ENCODE measurements at places on chromosomes 4 and X. TPM values are rescaled to one million over a fixed set of nuclear protein-coding genes. Genes with fewer than 3 reads are reported as not detected.

The PLXNB3 gene
- total RNA-seq = 6.0 TPM

The C4orf50 gene
- not detected for total RNA-seq

The CT45A2 gene
- total RNA-seq = not detected

The UCP1 gene
- total RNA-seq = not detected

The NPY1R gene
- 3.6 TPM for total RNA-seq

The TMPRSS11D gene
- not detected for total RNA-seq

The GJB1 gene
- not detected for total RNA-seq

The IL21 gene
- total RNA-seq = not detected

The PABPC4L gene
- total RNA-seq = 0.72 TPM

The MAGEC3 gene
- total RNA-seq = not detected

The CHM gene
- 12.6 TPM for total RNA-seq

The ALB gene
- total RNA-seq = not detected

The SAGE1 gene
- total RNA-seq = not detected

All from cardiac atrium fibroblast (primary cell).